ENCODE measurements at places on chromosomes 12 and 14. TPM values are rescaled to one million over a fixed set of nuclear protein-coding genes. Genes with fewer than 3 reads are reported as not detected.

RDH12 gene
- 0.71 TPM for polyA plus RNA-seq

PRKD1 gene
- polyA plus RNA-seq: 18.5 TPM

RAD51B gene
- 8.7 TPM for polyA plus RNA-seq

TMEM229B gene
- 0.27 TPM for polyA plus RNA-seq

MED6 gene
- 28.5 TPM for polyA plus RNA-seq

SAMD15 gene
- 0.62 TPM for polyA plus RNA-seq

TTC9 gene
- polyA plus RNA-seq: 6.3 TPM

RPL10L gene
- polyA plus RNA-seq: 0.26 TPM

KLHL33 gene
- polyA plus RNA-seq: 1.7 TPM

AKT1 gene
- polyA plus RNA-seq: 164 TPM

RIMBP2 gene
- polyA plus RNA-seq: 1.9 TPM

MAP3K9 gene
- polyA plus RNA-seq: 0.58 TPM

SETD3 gene
- 87.3 TPM for polyA plus RNA-seq

DHRS1 gene
- polyA plus RNA-seq: 20.7 TPM

SLC25A47 gene
- not detected for polyA plus RNA-seq

PIP4K2C gene
- 12.6 TPM for polyA plus RNA-seq

FOXA1 gene
- polyA plus RNA-seq: 0.28 TPM

All from muscle of arm (tissue), 14 donors.